NK-92 treated with Interleukin-12 subunit alpha and Interleukin-12 subunit beta, amount 100 ng/mL, for 24 hours (cell line): ENCODE measurements at places on chromosomes 1 and 21.

- DNase-seq, result no peak
Observed at GRCh38 chr1:116521186-116521585, 49.6 kb downstream of the CD58 start.

- DNase-seq, result no peak
Observed at GRCh38 chr1:96346719-96347118, 374.9 kb upstream of the PTBP2 start.

DNA sequence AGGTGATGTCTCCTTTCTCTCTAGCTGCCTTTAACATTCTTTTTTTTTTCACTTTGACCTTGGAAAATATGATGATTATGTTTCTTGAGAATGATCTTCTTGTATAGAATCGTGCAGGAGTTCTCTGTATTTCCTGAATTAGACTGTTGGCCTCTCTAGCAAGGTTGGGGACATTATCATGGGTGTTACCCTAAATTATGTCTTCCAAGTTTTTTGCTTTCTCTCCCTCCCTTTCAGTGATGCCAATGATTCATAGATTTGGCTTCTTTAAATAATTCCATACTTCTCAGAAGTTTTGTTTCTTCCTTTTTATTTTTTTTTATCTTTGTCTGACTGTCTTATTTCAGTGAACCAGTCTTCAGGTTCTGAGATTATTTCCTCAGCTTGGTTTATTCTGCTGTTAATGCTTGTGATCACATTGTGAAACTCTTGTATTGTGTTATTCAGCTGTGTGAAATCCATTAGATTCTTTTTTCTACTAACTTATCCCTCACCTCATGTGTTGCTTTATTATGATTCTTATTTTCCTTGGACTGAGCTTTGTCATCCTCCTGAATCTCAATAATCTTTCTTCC, 268.4 kb upstream of the NRIP1 start:
- no peak for DNase-seq

- DNase-seq, result no peak
Observed at GRCh38 chr1:22821027-22821426, 110.4 kb downstream of the EPHB2 start.

GRCh38 chr1:24568475-24568874, 12.6 kb downstream of the NCMAP start:
- DNase-seq, result no peak

GRCh38 chr1:55107101-55107500, 67.8 kb downstream of the PCSK9 start:
- no peak for DNase-seq

GRCh38 chr21:27519361-27519760, 552.5 kb upstream of the ADAMTS5 start:
- no peak for DNase-seq

DNA sequence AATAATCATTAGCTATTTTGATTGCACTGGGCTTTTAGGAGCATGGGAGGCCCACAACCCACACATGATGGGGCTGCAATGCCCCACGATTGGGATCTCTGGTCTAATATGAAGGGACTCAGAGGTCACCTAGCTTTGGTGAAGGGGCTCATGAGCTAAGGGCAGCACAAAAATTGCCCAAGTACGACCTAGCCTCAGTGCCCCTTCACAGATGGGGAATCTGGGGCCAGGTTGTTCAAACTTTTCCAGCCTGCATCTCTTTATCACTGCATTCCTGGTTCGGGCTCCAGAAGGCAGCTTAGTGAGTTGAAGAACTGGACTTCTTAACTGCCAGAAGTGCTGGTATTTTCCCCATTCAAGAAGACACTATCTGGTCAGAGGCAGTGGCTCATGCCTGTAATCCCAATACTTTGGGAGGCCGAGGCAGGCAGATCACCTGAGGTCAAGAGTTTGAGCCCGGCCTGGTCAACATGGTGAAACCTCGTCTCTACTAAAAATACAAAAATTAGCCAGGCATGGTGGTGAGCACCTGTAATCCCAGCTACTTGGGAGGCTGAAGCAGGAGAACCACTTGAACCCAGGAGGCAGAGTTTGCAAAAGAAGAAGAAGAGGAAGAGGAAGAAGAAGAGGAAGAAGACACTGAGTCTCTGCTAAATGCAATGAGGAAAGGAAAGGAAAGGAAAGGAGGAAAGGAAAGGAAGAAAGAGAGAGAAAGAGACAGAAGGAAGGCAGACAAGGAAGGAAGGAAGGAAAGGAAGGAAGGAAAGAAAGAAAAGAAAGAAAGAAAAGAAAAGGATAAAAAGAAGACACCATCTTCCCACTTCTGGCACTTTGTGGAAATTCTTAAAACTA, 258.5 kb upstream of the IRF2BP2 start:
- DNase-seq, result no peak

DNA sequence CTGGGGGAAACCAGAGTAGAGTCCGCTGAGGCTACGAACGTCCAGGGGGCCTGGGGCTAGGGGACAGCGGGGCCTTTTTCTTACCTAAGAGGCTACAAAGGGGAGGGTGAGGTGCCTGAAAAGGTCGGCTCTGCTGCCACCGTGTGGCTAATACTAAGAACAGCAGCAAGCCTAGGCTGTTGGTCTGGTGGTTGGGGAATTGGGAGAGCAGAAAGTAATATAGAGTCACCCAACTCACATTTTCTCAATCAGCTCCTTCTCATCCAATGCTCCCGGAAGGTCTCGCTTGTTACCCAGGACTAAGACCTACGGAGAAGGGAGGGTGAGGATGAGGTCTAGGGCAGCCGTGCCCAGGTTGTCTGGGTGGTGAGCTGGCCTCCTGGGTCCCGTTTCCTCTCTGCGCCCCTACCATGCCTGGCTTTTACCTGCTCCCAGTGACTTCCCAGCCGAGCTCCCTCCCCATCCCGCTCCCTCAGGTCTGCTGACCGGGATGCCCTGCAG, 9.3 kb downstream of the ARL8A start:
- DNase-seq, result peak; percentile 25

DNA sequence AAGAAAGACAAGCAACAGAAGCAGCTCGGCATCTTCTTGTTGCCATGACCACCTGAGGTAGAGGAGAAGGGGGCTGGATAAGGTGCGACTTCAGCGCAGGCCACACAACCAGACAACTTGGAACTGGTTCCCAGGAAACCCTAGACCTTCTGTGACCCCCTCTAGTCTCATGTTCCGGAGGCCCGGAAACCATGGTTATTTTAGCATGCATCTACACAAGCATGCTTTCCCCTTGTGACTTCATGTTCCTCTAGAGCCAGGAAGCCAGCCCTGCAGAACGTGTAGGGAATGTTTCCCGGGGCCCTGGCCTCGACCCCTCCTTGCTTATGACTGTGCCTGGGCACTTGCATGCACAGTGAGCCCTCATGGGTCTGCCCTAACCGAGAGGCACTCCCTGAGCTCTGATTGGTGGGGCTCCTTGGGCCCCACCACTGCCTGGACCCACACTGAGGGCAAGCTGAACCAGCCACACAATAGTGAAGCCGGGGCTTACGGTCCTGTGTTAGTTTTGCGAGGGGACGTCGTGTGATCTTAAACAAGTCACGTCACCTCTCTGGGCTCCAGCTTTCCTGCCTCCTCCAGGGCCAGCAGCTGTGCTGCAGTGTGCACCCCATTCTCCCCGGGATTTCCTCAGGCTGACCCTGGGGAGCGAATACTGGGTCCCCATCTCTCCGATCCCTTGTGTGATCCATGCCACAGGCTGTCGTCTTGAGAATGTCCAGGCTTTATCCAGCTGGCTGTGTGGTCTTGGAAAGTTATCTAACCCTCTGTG, 12.0 kb upstream of the MX2 start:
- DNase-seq, result no peak

DNA sequence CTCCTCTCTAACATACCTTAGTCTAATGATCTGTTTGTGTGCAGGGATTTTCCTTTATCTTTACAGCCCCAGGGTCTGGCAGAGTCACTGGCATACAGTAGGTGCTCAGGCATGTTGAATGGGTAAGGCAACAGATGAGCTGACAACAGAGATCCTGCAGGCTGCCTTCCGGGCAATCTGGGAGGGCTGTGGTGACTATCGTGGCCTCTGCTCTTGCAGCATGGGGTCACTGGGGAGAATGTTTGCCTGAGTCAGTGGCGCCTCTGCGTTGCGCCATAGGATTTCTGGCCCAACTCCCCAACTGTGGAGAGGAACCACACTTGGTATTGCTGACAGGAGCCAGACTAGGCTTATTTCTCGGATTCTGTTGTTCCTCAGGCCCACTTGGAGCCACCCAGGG, 93.8 kb downstream of the LAMC2 start:
- DNase-seq, result no peak

GRCh38 chr21:41651406-41651805, 115.4 kb downstream of the RIPK4 start:
- no peak for DNase-seq

DNA sequence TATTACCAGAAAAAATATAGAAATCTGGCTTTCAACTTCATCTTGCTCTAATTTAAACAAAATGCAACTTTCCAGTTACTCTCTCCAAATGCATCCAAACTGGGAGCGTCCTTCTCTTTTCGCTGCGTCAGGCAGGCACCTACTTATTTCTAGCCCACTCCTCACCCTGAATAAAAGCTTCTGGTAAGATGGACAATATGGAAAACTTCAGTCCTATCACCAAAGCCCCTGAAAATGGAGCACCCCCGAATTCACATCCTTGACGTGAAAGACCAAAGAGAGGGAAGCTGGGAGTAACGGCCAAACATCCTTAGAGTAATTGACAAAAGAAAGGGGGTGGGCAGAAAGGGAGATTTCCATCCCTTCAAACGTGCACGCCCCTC, 5.5 kb upstream of the PROX1 start:
- DNase-seq, result no peak

DNA sequence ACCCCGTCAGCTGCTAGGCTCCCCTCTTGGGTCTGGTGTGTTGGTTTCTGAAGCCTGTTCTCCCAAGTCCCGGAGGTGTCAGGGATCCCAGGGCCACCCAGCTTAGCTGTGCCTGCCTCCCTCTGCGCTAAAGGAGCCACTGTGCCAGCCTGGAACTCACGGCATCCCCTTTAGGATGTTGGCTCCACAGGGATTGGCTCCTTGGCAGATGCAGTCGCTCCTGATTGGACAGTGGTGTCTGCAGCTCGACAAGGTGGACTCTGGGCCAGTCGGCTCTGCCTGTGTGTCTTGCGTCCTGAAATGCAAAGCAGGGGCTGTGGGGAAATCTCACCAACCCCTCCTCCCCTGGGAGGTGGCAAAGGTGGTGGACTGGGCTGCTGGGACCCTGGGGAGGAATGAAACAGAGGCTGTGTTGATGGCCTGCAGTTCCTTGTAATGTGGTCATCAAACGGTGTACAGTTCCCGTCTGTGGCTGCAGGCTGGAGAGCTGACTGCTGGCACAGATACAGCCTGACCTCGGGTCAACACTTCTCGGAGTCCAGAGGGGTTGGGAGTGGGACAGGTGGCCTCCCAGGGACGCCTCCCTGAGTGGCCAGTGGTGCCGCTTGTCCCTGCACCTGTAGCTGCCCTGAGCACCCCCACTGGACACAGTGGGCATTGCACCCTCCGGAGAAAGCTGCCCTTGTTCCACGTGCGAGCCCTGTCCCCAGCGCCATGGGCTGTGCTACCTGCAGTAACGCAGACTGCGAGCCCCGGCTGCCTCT, 11.5 kb upstream of the KCNAB2 start:
- no peak for DNase-seq

DNA sequence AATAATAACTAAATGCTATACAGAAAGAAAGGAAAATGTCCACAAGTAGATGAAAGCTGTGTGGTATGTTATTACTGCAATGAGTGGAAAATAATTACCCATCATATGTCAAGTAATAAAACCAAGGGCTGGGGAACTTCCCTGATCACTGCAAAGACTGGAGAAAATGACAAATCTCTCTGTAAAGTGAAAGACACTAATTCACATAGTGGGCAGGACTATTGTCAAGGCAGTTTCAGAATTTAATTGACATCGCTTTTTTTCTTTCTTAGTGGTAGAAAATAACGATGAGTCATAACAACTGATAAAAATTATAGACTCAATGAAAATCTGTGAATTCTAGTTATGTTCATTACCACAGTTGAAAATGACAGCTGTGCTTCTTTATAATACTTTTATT, 153.7 kb upstream of the ST6GALNAC5 start:
- DNase-seq, result no peak

GRCh38 chr1:47986761-47987200, 10.4 kb downstream of the TRABD2B start:
- no peak for DNase-seq

DNA sequence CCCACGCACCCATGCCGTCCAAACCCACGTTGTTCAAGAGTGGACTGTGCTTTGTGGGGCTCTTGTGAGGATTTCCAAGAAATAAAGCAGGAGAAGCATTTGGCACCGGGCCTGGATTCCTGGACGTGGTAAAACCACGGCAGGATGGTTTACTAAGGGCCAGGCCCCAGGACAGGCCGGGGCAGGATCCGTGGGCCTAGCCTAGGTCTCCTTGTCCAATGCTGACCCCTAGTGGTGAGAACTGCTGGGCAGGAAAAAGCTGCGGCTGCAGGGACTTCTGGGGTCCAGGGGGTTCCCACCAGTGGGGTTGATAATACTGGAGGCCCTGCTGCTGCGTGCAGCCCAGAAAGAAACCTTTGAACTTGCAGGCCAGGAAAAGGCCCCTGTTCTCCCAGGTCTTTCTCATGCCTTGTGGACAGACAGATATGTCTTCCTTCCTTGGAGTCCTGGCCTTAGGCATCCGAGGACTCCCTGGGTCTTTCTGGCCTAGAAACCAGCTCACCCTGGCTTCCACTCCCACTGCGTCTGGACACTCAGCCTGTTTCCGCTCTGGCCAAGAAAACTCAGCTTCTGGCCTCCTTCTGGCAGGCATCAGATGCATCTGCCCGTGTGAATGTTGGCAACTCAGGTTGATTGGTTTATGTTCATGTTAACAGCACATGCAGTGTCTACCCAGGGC, 106.9 kb upstream of the TMEM51 start:
- peak; percentile 23 for DNase-seq

- DNase-seq, result no peak
Observed at GRCh38 chr1:43396059-43396458, 6.4 kb downstream of the SZT2 start.

DNA sequence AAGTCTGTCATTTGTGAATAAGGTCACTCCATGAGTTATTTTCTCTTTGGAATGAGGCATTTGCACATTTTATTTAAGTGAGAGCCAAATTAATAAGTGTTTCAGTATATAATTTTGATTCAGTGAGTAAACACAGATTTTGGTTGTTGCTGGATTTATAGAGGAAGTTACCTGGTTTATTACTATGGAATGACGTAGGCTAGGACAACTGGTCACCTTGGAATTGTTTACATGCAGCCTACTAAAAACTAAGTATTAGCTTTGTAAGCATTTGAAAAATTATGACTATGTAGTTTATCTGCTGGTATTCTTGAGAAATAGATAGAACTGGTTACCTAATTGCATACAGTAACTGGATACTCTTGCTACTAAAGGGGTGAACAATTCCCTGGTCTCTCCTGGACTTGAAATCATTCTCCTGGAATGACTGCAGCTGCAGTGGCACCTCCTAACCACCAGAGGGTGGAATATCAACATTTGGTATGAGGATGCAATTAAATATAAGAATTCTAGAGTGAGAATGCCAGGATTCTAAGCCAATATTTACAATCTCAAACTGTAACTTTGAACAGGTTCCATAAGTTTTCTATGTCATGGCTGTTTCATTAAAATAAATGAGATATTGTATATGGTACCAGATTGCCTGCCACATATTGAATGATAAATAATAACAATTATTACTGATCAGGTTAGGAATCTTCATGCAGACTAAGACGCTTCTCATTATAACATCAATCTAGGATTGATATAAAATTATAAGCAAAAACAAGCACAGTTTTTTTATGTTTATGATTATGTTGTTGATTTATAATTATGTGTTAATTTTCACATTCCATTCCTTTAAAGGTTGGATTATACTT, 3.5 kb upstream of the KRTAP27-1 start:
- DNase-seq, result no peak
